COR-L47 (cell line): ENCODE measurements at places on chromosomes 16 and 17.

DNA sequence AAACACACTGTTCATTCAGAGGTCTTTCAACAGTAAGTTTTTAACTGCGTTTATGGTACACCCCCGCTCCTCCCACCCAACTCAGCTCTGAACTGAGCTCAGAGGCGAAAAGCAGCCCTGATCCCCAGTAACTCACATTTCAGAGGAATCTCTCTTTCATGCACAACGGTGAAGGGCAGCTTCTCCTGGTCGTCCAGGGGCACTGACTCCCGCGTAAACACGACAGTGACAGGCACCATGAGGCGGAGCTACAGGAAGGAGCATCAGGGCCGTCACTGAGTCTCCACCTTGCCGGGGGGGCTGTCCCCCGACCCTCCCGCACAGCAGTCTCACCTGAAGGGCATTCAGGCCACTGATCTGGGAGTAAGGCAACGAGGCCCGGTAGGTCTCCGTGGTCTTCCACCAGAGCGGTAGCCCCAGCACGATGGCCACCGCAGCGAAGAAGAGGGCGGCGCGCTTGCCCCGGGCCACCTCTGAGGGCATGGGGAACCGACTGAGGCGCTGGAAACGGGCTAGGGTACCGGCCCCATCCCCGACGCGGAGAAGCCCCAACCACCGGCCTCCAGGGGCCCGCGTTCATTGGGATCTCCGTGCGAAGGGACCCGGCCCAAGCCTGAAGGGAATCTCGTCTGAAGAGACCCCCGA, 486 bp downstream of the PIGS start:
- DNase-seq, result peak; percentile 43

GRCh38 chr17:30429155-30429554, 48.1 kb upstream of the GOSR1 start:
- no peak for DNase-seq

DNA sequence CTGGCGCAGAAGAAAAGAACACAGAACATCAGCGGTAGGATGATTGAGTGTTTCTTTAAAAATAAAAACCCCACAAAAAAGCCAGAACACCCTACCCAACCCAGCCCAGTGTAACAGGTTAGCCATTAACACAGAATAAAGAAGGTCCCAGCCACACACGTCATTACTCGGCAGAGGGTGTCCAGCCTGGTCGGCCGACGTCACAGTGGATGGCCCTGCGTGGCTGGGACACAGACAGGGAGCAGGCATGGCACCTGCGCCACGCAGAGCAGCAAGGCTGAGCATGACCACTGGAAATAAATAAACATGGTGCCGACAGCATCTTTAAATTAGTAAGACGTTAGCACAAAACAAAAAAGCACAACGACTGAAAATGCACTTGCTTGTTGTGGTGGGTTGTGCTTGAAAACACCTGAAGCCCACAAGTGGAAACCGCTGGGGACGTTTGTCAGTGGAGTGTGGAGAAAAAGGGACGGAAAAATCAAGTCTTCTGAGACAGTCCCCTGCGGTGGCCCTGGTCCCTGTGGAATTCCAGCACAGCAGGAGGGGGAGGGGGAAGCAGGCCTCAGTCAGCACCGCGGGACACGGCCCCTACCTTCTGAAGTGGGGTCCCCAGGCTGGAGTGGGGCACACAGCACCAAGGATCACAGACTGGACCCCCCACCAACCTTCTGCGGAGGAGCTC, 39.2 kb downstream of the SLC7A5 start:
- DNase-seq, result no peak

DNA sequence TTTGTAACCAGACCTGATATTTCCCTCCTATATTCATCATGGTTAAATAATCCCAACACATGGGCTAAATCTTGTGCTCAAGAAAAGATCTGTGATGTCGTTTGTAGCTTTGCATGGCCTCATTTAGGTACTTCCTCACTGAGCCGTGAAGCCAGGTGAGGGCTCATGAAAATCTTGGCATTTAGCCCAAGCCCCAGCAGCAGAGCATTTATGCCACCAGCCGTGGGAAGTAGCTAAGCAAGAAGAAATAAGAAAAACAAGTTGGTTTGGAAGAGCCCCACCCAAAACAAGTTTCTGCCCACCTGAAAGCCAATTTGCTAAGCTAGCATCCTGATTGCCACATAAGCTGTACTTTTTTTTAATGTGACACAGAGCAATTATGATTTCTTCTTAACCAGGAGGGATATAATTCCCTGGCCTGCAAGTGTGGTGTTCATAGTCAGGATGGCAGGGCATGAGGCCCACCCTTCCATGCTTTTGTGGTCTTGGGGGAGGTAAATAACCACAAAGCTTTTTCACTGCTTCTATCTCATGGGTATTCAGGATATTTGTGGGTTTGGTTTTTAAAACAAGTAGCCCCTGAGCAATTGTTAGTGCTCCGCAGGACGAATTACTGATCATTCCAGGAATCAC, 10.5 kb downstream of the TMIGD1 start:
- peak; percentile 68 for DNase-seq

DNA sequence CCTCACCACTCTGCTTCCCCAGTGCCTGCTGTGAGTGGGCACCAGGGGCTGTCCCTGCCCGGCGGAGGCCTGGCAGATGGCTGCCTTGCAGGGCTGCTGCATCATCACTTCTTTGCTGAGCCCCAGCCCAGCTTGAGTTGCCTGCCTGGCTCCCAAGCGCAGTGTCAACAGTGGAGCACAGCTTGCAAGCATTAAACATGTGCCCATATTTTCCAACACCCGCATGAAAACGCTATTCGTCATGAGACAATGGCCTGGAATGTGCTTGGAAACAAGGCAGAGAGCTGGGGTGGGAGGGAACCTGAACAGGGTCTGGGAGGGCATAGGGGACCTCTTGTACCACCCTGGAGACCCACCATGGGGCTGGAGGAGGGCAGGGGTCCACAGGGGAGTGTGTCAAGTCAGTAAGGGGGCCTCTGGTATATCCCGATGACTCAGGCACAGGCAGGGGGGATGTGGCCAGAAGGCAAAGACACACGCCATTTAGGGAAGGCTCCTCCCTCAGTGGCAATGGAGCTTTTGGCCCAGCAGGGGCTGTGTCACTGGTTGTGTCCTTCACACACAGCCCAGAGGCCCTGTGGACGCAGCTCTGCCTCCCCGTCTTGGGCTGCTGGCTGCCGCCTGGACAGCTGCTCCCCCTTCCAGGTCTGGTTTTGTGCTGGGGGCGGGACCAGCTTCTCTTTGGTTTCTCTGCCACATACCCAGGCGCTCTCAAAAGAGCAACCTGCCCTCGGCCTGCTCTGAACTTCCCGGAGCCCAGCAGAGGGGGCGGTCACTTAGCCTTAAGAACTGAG, 17.4 kb upstream of the MTSS2 start:
- DNase-seq, result no peak

DNA sequence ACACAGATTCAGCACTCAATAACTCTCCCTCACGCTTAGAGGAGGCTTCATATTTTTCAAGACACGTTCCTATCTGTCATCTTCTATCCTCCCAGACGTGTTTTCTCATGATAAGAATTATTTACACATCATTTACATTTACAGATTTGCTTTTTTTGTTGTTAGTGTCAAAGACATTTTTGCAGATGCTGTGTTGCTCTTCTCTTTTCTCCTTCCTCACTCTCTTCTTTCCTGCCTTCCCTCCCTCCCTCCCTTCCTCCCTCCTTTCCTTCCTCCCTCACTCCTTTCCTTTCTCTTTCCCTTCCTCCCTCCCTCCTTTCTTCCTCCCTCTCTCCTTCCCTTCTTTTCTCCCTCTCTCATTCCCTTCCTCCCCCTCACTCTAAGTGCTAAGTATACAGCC, 537.1 kb upstream of the HSBP1 start:
- no peak for DNase-seq

DNA sequence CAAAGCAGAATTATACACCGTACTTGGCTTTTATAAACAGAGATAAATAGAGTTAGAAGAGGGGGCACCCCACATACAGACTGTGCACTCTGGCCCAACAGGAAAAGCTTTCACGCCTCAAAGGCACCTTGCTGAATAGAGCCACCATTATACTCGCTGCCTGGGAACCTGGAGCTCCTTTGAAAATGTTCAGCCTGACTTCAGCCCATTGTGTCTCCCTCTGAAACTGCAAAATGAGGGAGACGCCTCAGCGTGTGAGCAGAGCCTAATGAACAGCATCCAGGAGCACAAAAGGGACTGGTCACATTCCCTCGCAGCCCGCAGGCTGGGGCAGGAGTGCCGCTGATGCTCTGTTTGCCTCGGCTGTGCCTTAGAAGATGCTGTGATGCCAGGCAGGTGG, 46.3 kb downstream of the ABCC12 start:
- DNase-seq, result no peak

GRCh38 chr16:31274831-31275816, 15.3 kb downstream of the ITGAM start:
- no peak for DNase-seq

DNA sequence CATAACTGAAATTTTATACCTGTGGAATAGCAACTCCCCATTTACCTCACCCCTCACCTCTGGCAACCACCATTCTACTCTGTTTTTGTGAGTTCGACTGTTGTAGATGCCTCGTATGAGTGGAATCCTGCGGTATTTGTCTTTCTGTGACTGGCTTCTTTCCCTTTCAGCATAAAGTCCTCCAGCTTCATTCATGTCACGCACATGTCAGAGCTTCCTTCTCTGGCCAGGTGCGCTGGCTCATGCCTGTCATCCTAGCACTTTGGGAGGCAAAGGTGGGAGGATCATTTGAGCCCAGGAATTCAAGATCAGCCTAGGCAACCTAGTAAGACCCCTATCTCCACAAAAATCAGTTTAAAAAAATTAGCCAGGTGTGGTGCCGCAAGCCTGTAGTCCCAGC, 278.4 kb downstream of the PARN start:
- DNase-seq, result no peak

DNA sequence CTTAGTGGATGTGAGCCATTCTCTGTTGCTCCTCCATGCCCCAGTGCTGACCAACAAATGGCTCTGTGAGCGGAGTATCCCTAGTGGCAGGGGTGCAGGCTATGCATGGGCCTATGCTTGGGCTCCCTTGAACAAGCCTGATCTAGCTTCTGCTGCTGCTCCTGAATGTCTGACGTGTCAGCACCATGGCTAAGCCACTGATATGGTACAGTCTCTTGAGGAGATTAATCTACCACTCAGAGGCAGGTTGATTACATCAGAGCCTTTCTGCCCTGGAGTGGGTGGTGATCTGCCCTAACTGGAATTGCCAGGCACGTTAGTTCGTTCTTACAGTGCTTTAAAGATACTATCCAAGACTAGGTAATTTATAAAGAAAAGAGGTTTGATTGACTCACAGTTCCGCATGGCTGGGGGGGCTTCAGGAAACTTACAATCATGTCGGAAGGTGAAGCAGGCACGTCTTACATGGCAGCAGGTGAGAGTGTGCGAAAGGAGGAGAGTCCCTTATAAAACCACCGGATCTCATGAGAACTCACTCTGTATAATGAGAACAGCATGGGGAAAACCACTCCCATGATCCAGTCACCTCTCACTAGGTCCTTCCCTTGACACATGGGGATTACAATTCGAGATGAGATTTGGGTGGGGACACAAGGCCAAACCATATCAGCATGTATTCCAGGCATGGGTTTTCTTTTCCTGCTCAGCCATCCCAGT, 41.5 kb upstream of the B4GALNT2 start:
- DNase-seq, result no peak
